ENCODE measurements at places on chromosomes 6 and 20. TPM values are rescaled to one million over a fixed set of nuclear protein-coding genes. Genes with fewer than 3 reads are reported as not detected.

CLPSL2 gene
- not detected for polyA plus RNA-seq

ADGRB3 gene
- polyA plus RNA-seq = 5.2 TPM

CLDN20 gene
- polyA plus RNA-seq = 0.75 TPM

BHLHE23 gene
- not detected for polyA plus RNA-seq

RFX6 gene
- polyA plus RNA-seq = not detected

SCRT2 gene
- polyA plus RNA-seq = 0.10 TPM

GSTA3 gene
- 0.51 TPM for polyA plus RNA-seq

PRKN gene
- 9.2 TPM for polyA plus RNA-seq

VSX1 gene
- not detected for polyA plus RNA-seq
